ENCODE measurements at places on chromosomes 5 and 9. TPM values are rescaled to one million over a fixed set of nuclear protein-coding genes. Genes with fewer than 3 reads are reported as not detected.

DAB2 gene
- total RNA-seq: 23.1 TPM

DNA sequence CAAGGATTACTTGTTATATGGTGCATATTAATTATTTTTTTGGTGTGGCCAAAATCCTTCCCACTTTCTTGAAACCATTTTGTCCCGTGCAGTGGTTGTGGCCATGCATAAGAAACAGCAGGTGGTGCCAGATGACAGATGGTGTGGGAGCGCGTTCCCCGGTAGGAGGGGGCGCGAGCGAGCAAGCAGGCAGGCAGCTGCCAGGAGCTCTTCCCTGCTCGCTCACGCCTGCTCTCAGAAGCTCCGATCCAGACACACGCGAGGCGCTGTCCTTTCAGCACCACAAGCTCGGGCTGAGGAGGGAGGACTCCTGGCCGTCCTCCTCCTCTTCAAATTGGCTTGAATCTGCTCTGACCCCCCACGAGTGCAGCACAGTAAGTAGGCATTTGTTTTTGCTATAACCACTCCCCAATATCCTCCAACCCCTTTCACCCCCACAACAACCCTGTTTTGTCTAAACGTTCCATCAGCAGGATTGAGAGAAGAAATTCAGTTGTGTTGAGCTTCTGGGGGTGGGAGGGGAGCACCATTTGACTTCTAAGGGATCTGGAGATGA lies at the start of gene NSG2:
NSG2 (plus strand) TSS at position 237 of the 556 bp plus-strand sequence. CDS start 1,050 bp downstream, outside the sequence.
- peak; percentile 19 for DNase-seq

DNA sequence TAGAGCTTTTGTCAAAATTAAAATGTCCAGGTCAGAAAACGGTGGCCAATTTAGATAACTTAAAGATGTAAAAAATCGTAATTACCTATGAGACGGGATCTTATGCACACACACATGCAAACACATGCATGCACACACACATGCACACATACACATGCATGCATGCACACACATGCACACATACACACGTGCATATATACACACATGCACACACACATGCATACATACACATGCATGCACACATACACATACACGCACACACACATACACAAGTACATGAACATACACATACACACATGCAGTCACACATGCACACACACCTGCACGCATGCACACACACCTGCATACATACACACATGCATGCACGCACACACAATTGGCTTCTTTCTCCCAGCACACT lies 362.0 kb downstream of the IRX1 start:
- no peak for DNase-seq

SPARC gene
- 566 TPM for total RNA-seq

SOX30 gene
- not detected for total RNA-seq

DNA sequence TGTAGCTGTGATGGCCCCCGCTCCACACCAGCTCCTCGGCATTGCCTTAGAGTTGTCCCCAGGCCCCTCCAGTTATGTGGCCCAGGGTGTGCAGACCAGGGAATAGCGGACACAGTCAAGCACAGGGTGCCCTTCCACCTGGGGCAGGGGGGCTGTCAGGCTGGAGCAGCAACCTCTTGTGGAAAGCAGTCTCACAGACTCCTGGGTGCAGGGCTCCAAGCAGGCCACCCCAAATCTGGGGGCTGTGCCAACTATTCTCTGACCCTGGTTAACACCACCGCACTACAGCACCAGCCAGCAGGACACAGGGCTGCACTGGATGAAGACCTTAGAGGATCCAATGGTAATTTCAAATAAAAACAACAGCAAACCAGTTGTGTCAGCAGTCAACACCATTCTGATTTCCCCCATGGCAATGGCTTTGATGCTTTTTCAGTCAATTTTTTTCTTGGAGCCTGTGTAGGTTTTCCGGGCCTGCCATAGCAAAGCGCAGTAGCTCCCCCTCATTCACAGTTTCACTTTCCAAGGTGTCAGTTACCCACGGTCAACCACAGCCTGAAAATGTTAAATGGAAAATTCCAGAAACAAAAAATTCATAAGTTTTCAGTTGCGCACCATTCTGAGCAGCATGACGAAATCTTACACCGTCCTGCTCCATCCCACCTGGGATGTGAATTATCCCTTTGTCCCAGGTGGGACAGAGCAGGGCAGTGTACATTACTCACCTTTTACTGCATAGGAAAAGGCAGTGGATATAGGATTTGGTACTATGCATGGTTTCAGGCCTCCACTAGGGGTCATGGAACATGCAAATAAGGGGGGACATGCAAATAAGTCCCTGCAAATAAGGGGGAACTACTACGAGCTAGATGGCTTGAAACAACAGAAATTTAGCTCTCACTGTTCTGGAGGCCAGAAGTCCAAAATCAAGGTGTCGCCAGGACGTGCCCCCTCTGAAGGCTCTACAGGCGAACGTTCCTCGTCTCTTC lies 49.0 kb downstream of the C5orf15 start:
- no peak for DNase-seq

RGS14 gene
- 1.5 TPM for total RNA-seq

HRCT1 gene
- 1.4 TPM for total RNA-seq

- DNase-seq: no peak
These were observed 35.9 kb upstream of the PLPPR1 start for GRCh38 chr9:100992632-100993031.

GRCh38 chr5:8471581-8471980 lies 602.6 kb downstream of the MTRR start:
- no peak for DNase-seq

DNA sequence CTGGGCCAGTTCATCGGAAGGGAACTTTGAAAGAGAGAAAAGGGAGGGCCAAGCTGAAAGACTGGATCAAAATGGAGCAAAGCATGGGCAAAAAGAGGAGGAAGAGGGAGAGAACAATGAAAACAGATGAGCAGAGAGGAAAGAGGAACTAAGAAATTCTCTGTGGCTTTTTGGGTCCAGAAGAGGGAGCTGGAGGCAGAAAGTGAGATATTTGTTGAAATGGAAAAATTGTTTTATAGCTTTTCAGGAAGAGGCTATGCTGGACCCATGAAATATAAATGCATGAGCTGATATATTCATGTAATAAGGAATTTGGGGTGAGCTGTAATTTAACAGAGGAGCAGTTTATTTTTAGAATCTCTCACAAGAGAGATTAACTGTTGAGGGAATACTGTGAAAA lies 457.3 kb downstream of the DMAC1 start:
- DNase-seq: no peak

SLC25A2 gene
- 0.28 TPM for total RNA-seq

DNA sequence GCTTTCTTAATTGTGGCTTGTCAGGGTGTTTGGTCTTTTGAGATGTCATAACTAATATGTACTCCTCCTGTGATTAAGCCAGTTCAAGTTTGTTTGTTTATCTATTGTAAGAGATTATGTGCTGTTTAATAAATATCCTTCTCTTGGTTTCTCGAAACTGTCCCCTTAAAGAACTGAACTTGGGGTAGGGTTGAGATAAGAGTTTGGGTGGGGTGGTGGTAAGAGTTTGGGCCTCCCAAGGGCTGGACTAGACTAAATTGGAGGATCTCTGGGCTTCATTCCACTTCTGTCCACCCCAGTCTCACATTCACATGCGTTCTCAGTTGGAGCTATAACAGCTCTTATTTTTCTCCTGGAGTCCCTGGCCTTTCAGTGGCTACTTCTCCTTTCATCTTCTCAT lies 38.2 kb downstream of the AQP7 start:
- DNase-seq: no peak

- no peak for DNase-seq
These were observed 33.8 kb upstream of the ANXA2R start for GRCh38 chr5:43073597-43074546.

TSSK1B gene
- total RNA-seq: not detected

- no peak for DNase-seq
These were observed 1342.4 kb upstream of the DMAC1 start for GRCh38 chr9:9142001-9142400.

DNA sequence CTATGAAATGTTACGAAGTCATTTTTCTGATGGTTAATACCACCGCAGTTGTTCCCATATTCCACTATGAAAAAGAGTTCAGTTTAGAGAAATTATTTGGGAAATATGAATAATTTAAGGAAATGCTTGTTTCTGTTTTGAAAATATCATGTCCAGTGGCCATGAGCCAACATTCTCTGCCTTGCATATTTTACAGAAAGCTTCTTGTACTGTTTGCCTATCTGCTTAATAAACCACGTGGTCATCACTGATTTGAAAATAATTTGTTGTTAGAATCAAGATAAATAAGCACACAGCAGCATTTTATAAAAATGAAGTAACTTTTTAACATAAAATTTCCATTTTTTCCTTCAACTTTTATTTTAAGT lies 381.5 kb upstream of the CDH18 start:
- no peak for DNase-seq

- peak; percentile 52 for DNase-seq
These were observed 30.4 kb downstream of the JADE2 start for GRCh38 chr5:134555890-134556311.

DNA sequence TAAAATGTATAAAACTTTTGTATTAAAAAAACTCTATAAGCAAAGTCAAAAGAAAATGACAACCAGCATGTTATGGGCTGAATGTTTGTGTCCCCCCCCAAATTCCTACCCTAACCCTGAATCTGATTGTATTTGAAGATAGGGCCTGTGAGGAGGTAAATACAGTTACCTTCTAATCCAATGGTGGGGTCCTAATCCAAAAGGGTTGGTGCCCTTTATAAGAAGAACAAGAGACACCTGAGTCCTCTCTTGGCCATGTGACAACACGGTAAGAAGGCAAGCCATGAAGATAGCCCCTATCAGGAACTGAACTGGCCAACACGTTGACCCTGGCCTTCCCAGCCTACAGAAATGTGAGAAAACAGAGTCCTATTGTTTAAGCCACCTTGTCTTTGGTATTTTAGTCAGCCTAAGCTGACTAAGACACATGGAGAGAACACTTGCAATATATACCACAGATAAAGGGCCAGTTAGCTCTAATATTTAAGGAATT lies 49.7 kb upstream of the AKNA start:
- no peak for DNase-seq

GRCh38 chr5:68088302-68088701 lies 127.3 kb upstream of the PIK3R1 start:
- no peak for DNase-seq

DNA sequence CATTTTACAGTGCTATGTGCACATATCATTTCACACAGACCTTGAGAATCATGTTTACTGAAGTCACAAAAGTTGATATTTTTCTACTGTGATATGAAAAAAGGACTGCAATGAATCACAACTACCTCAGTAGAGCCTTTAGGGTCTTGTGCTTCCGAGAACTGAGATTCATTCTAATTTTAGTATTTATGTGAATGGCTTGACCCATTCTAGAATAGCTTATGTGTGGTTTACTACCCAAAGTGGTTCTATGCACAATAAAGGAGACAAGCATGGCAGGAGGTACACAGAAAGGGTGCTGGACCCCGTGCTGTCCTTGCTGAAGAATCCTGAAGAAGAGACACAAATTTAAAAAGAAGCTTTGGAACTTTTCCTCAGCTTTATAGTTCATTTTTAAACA lies 28.2 kb downstream of the MEF2C start:
- no peak for DNase-seq

- DNase-seq: peak; percentile 65
These were observed 160.5 kb downstream of the FGF18 start for GRCh38 chr5:171579976-171580411.

DOCK8 gene
- 14.1 TPM for total RNA-seq

ANKDD1B gene
- not detected for total RNA-seq

GRCh38 chr5:153767221-153768188 lies 271.2 kb downstream of the FAM114A2 start:
- no peak for DNase-seq

STC2 gene
- 0.26 TPM for total RNA-seq

DNA sequence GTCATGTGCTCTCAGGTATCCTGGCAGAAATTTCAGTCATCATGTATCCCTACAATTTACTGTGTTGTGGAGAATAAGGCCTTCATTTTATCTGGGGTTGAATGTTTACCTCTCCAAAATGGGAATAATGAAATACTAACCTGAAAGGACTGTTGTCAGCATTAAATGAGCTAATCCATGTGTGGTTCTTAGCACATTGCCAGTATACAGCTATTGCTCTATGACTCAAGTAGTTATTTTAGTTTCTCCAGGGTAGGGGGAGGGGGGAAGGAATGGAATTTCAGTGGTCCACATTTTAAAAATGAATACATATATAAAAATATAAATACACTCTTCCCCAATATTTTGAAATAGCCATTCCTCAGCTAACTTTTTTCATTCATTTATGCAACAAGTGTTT lies 3.5 kb downstream of the PAM start:
- DNase-seq: no peak

DPYSL3 gene
- total RNA-seq: 162 TPM

GRCh38 chr9:12771891-12772290 lies 2.9 kb upstream of the LURAP1L start:
- no peak for DNase-seq

PCDHA9 gene
- total RNA-seq: 1.2 TPM

GRCh38 chr9:107635803-107636174 lies 146.2 kb upstream of the KLF4 start:
- no peak for DNase-seq

GFRA3 gene
- total RNA-seq: 0.30 TPM

GRCh38 chr5:124650147-124650561 lies 96.3 kb downstream of the ZNF608 start:
- DNase-seq: no peak

- DNase-seq: no peak
These were observed 4.4 kb downstream of the FRRS1L start for GRCh38 chr9:109162677-109163076.

XRCC4 gene
- total RNA-seq: 12.2 TPM

GPR150 gene
- total RNA-seq: not detected

DNA sequence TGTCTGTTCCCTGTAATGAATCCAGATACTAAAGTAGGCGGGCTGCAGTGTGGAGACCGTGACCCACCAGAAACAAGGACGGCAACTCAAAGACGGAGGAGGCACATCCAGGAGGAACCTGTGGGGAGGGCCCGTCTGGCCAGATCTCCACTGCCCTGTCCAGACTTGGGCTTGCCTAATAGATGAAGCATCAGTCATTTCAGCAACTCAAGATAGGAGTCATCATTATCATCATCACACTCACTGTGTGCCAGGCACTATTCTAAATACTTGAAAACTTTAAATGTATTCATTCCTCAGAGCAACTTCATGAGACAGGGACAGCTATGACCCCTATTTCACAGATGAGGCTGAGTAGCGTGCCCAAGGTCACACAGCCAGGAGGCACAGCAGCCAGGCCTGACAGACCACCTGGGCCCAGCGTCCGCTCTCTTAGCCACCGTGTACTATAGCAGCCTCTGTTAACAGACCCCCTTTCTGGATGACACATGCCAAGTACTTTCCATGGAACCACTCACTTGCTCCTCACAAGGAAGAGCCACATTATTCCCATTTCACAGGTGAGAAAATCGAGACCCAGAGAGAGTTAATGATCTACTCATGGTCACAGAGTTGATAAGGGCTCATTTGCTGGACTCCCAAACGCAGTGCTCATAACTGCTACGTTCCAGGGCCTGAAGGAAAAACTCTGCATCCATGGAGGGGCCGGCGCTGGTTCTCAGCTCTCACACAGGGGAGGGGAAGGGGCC lies 4.9 kb upstream of the IL4 start:
- no peak for DNase-seq

CCL28 gene
- total RNA-seq: under 0.01 TPM

CD274 gene
- total RNA-seq: 6.2 TPM

GRCh38 chr5:6603643-6604042 lies 29.2 kb downstream of the NSUN2 start:
- DNase-seq: no peak

DNAH5 gene
- 1.8 TPM for total RNA-seq

GRCh38 chr5:177487975-177488374 lies 9.4 kb downstream of the PDLIM7 start:
- no peak for DNase-seq

All from uterus (tissue), 4 donors.